HS-27A (cell line): ENCODE measurements at places on chromosomes 7 and 10.

DNA sequence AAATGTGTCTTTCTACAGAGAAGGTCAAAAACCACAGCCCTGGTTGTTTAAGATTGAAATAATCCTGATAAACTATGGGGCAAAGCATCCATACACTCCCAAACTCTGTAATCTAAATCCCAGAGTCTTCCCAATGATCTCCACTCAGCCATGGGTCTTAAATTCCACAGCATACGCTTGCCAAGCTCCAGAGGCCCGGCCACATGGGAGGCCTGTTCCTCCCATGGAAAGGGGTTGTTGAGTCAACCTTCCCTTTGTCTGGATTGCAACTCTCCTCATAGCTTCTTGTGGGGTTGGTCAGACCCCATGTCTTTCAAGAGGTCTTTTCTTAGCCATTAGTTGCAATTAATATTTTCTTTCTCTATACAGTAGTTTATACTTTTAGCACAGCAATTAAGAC, 718 bp upstream of the STEAP4 start:
- no peak for DNase-seq

DNA sequence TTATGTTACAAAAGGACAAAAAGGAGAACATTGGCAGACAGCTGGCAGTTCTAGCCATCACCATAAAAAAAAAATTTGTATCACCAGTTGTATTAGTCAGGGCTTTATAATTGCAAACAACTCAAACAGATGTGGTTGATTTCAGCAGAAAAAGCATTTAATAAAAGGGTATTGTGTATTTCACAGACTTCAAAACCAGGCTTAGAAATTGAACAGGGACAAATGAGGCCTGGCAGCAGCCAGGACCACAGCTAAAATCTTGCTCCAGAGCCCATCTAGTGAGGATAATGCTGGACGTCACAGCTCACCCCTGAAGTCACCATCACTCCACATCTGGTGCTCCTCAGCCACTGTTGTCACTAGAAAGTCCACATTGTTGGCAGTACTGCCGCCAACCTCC, 52.9 kb upstream of the CALD1 start:
- DNase-seq, result no peak

GRCh38 chr7:100895956-100896731, 456 bp upstream of the ACHE start:
- DNase-seq, result no peak

- DNase-seq, result no peak
Measured at GRCh38 chr7:52088008-52088901, 771.6 kb upstream of the COBL start.

DNA sequence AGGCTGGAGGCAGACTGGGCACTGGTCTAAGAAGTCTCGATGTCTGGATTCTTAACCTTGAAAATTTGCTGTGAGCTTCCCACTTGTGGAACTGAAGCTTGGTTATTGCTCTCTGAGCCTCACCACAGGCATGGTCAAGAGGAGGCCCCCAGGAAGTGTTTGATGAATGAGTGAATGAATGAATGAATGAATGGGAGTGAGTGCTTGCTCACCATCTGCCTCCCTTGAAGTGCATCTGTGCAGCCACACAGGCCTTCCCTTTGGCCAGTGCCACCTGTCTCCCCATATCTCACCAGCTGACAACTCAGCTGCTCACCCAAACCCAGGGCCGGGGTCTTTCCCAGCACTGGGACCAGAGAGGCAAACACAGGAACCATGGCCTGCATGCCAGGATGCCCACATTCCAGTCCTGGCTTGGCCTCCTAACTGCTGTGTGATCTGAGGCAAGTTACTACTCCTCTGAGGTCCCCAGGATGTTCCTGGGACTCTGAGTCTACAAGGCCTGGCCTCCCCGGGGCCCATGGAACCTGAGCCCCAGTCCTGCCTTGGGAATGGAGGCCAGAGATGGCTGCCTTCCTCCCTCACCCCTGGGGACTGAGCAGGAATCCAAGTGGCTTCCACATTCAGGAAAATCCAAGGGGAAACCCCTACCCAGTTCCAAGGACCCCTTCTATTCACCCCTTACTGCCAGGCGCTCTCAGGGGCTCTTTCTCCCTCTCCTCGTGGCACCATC, 51.4 kb upstream of the SLC29A3 start:
- no peak for DNase-seq

DNA sequence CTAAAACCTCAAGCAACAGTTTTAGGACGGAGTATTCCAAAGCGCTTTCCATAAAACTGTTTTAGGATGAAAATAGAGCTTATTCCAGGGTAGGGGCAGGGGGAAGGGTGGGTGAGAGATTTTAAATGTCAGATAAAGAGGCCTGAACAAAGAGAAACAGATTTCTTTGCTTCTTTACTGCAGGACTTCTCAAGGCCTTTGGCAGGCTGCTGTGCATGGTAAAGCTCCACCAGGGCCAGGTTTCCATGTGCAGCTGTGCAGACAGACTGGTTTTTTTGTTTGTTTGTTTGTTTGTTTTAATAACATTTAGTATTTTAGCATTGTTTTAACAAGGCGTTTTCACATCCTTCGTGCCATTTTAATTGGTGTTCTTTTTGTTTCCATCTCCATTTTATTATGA, 26.3 kb downstream of the HECW1 start:
- DNase-seq, result no peak

- no peak for DNase-seq
Measured at GRCh38 chr10:5590816-5591215, 66.1 kb downstream of the CALML3 start.

- peak; percentile 48 for DNase-seq
Measured at GRCh38 chr7:101681170-101682007, 52.3 kb upstream of the MYL10 start.

DNA sequence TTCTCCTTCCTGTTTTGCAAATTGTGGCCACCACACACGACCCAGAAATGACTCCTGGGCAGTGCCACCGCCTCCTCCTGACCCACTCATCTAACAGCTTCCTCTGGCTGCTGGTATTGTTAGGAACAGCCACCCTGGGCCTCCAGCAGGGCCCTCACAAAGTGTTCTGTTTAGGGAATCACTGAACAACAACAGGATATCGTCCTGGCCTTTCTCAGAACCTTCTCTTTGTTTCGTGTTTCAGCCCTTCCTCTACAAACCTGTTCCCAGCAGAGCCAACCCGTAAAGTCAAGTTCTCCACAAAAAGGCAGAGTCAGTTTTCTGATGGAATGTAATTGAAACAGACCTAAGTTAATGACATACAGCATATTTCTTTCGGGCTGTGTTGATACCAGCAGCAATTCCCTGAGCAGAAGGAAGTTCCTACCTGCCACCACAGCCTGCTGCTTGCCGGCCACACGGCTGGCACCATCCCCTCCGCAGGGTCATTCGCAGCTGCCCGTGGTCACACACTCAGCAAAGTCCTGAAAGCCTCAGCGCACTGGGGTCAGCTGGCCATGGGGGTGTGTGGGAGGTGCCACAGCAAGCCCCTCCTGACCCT, 91.7 kb upstream of the PITRM1 start:
- DNase-seq, result no peak

GRCh38 chr10:49092477-49092876, 22.8 kb downstream of the VSTM4 start:
- no peak for DNase-seq

GRCh38 chr7:92276460-92276864, 30.7 kb downstream of the ANKIB1 start:
- DNase-seq, result no peak

GRCh38 chr10:22672319-22673090, 41.9 kb downstream of the PIP4K2A start:
- DNase-seq, result no peak

GRCh38 chr10:93058139-93058538, 2.5 kb upstream of the CYP26C1 start:
- no peak for DNase-seq
